ENCODE measurements at places on chromosomes 6 and 20.

DNA sequence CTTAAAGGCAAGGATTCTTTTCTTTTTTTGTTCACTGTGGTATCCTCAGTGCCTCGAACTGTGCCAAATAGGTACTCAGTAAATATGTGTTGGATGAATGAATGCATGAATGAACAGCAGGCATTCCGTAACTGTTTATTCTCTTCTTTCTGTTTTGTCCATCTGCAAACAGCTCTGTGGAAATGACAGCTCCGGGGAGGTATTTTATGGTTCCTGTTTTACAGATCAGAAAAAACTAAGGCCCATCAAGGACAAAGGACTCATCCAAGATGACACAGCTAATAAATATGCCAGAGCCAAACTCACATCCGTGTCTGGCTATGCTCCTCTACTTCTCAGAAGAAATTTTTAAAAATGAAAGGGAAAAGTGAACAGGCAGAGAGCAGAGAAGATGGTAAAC lies 21.0 kb downstream of the JPH2 start:
- no peak for DNase-seq

- no peak for DNase-seq
These were observed 82.2 kb downstream of the ANKRD60 start for GRCh38 chr20:58146081-58146745.

- DNase-seq = no peak
These were observed 219.7 kb downstream of the UNC5CL start for GRCh38 chr6:40819182-40819834.

DNA sequence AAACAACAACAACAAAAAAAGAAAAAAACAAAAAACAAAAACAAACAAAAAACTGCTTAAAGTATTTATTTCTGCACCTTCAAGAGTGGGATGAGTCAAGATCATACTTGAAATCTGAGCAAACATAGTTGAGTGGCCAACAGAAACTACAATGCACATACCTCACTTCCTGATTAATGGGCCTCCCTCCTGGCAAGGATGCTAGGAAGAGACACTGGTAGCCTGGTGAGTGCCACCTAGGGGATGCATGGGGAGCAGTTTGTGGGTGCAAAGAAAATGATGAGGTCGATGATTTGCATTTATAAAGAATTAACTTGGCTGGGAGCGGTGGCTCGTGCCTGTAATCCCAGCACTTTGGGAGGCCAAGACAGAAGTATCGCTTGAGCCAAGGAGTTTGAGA lies 808.1 kb downstream of the MAFB start:
- no peak for DNase-seq

DNA sequence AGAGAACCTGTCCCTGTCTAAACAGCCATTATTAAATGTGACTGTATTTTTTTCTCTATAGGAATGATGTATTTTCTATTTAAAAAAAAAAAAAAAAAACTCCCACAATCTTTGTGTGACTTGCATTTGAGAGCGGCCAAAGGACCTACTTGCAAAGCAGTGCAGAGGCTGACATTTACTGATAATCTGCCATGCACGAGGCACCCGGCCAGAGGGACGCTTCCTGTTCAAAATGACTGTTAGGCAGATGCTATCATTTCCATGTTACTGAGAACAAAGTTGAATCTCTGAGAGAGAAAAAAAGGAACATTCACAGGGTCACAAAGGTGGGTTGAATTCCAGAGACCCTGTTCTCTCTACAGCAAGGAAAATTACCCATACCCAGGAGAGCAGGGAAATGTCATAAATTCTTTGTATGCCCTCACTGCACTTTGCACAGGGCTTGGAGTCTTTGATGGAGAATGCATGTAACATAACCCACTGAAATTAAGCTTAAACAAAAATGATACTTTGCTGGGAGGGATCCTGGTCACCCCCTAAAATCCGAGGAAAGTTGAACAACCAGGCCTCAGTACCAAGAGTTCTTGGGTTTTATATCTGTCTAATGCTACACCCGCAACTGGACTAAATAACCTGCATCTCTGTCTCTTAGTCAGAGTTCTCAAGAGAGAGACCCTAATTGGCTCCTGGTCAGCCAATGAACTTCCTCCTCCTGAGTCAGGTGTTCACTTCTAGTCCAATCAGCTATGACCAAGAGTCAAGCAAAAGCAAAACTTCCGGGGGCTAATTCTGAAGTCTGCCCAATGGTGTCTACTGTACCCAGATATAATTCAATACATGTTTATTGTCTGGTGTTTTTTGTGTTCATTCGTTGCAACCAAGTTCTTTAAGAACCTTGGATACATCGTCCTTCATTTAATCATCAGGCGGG lies 61.2 kb downstream of the GCLC start:
- no peak for DNase-seq

DNA sequence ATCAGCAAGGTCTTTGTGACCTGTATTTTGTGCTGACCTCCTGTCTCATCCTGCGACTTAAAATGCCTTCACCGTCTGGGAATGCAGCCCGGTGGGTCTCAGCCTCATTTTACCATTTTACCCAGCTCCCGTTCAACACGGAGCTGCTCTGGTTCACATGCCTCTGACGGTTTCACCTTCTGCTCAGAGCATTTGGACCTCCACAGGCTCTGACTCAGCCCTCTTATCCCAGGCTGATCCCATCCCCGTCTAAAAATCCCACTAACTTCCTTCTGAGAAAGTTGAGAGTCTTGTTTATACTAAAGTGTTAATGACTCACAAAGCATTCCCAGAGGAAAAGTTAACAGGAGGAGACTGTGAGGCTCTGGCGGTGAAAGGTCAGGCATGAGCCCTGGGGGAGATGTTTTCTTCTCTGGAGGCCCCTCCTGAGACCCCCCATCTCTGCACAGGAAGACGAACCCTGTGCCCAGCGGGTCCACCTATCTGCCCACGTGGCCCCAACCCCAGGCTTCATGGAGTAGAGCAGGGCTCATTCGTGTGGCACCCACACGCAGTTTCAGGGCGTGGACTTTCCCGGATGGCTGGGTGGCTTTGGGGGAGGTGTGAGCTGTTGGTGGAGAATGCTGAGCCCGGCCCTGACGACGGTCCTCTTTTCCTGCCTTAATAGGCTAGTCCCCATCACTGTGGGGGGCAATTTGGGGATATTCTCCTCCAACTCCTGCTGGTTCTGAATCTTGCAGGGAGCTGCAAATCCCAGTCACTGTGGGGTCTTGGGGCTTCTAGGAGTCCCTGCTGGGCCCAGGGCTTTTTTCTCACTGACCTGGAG lies 3.3 kb upstream of the BIRC7 start:
- no peak for DNase-seq

GRCh38 chr6:40256831-40257230 lies 322.6 kb upstream of the MOCS1 start:
- DNase-seq = no peak

DNA sequence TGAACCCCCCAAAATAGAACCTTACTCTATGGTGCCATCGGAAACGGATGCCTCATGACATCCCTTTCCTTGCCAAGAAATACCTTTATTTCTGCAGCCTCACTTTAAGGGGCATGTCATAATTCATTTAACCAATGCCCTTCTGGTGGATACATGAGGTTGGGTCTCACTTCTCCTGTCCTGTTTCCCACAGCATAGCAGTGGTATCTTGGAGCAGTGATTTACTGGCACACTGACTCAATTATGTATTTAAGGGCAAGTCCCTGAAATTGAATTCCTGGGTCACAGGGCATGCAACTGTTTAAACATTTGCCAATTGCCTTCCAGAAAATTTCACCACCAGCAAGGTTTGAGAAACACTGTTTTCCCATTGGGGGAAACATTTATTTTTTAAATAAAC lies 639 bp upstream of the LBP start:
- DNase-seq = no peak

GRCh38 chr20:37408302-37409193 lies 62.6 kb downstream of the SRC start:
- no peak for DNase-seq

GRCh38 chr6:163842467-163842866 lies 427.9 kb downstream of the QKI start:
- DNase-seq = no peak

DNA sequence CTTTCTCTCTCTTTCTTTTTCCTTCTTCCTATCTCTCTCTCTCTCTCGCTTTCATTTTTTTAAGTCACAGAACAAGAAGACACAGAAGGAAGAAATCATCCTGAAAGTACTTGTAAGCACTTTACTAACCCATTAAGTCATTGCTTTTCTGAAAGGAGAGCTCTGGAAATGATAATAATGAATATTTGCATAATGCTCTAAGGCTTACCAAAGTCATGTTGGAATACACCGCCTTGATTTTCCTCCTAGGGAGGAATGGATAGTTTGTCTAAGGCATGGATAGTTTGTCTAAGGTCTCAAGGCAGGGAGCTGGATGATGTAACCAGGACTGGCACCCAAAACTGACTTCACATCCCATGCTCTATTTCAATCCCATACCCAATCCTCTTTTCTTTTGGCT lies 12.9 kb upstream of the CTCFL start:
- DNase-seq = no peak

- no peak for DNase-seq
These were observed 10.0 kb downstream of the SLCO4A1 start for GRCh38 chr20:62652041-62652893.

GRCh38 chr6:81900616-81901015 lies 148.1 kb upstream of the TENT5A start:
- no peak for DNase-seq

GRCh38 chr6:5851261-5851757 lies 155.4 kb downstream of the NRN1 start:
- peak; percentile 15 for DNase-seq

GRCh38 chr20:25525867-25526266 lies 59.5 kb downstream of the NINL start:
- DNase-seq = no peak

DNA sequence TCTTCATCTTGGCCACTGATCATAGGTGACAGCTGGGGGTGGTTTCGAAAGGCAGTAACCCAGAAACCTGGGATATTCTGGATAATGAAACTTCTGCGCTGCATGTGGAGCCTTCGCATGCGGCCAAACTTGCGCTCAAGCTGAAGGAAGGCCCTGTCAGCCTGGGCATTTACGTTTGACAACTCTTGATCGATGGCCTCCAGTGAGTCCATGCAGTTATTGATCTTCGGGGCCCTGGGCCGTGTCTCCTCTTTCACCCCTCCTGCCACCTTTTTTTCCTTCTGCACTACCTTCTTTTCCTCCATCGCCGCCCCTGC lies 729 bp downstream of the TSPYL4 start:
- no peak for DNase-seq

- no peak for DNase-seq
These were observed 103.8 kb downstream of the BACH2 start for GRCh38 chr6:90192857-90193256.

DNA sequence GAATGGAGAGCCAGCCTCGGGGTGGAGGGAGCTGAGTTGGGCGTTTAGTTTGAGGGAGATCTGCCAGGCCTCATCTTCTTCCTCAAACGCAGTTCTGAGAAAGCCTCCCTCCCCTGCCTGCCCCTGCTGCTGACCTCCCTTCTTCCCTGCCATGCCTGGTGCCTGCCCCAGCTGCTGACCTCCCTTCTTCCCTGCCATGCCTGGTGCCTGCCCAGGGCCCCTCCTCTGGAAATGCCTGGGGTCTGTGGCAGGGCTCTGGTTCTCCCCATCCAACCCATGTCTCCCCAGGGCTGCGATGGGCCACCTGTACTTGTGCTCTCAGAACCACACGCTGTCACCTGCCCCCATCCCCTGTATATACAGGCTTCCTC lies 114.6 kb downstream of the VEGFA start:
- no peak for DNase-seq

- no peak for DNase-seq
These were observed 16.7 kb downstream of the PDRG1 start for GRCh38 chr20:31934968-31935764.

- DNase-seq = peak; percentile 91
These were observed 49.3 kb downstream of the EZR start for GRCh38 chr6:158769771-158770432.

GRCh38 chr6:26270903-26271667 lies 93.9 kb upstream of the BTN3A2 start:
- DNase-seq = peak; percentile 53

DNA sequence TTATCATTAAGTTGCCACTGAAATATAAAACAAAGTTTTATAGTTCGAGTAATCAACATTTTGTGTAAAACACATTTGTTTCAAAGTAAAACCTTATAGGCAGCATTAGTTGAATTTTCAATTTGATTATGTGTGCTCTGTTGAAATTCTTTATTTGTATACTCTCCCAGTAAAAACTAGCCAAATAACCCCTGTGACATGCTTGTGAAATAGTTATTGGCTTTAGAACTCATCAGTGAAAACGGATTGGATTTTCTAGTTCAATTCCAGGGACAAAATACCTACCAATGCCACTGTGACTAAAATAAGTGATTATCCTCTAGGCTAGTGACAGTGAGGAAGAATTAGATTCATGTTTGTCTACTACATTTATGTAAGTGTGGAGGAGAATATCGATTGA lies 212.9 kb downstream of the TMEM200A start:
- DNase-seq = no peak

DNA sequence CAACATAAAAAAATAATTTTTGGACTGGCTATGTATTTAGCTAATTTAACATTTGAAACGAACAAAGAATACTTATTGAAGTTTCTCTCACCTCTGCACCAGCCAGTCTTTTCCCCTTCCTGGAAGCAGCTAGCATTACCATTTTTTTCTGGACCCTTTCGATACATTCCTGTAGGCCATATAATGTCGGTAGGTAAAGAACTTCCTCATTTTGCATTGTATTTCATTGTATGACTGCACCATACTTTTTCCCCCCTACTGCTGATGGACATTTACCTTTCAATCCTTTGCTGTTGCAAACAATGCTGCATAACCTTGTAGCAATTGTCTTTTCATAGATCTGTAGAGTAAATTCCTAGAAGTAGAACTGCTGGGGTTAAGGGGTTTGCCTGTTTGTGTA lies 17.6 kb downstream of the CBFA2T2 start:
- no peak for DNase-seq

DNA sequence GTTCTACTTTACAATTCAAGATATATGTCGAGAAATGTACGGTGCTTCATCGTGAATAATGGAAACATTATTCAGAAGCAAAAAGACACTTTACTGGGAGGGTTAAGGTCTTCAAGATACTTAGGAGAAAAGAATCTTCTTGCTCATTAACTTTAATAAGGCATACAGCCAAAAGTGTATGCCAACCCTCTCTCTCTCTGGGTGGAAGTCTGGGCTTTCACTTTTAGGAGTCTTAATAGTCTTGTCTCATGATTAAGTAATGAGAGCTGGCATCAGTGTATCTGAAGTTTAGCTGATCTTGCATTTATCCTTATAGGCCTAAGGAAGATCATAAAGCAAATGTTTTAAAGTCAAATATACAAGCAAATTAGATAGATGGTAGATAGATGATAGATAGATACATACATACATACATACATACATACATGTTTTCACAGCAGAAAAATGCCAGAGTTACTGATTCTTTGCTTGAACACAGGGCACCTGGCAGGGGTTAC lies 21.5 kb downstream of the OLIG3 start:
- DNase-seq = no peak
